ENCODE measurements at places on chromosomes 11 and 22. TPM values are rescaled to one million over a fixed set of nuclear protein-coding genes. Genes with fewer than 3 reads are reported as not detected.

Gene TMPRSS5
- 0.18 TPM for total RNA-seq

Gene TRIM6
- total RNA-seq, result 0.81 TPM

Gene FUT4
- 3.0 TPM for total RNA-seq

Gene IL10RA
- total RNA-seq, result not detected

Gene TUBA8
- total RNA-seq, result 0.94 TPM

Gene DERL3
- total RNA-seq, result 0.63 TPM

Gene PAX6
- total RNA-seq, result not detected

Gene MISFA
- 0.54 TPM for total RNA-seq

Gene FOLR2
- not detected for total RNA-seq

Gene RABL2B
- 7.3 TPM for total RNA-seq

Gene TMEM191B
- total RNA-seq, result 0.36 TPM

Gene CD248
- 1.1 TPM for total RNA-seq

Gene TBX1
- 6.5 TPM for total RNA-seq

Gene APOA5
- total RNA-seq, result not detected

Gene C11orf16
- total RNA-seq, result not detected

Gene TOM1
- 18.6 TPM for total RNA-seq

Gene SHANK3
- 21.5 TPM for total RNA-seq

Gene FOLH1
- 0.85 TPM for total RNA-seq

Gene CSF2RB
- total RNA-seq, result 3.5 TPM

Data from endothelial cell of coronary artery (primary cell).